Hindlimb muscle (tissue), 1 donor: ENCODE measurements at places on chromosomes 6 and 20.

- DNase-seq = no peak
These were observed 1.8 kb upstream of the FKBP1A start for GRCh38 chr20:1394686-1395085.

DNA sequence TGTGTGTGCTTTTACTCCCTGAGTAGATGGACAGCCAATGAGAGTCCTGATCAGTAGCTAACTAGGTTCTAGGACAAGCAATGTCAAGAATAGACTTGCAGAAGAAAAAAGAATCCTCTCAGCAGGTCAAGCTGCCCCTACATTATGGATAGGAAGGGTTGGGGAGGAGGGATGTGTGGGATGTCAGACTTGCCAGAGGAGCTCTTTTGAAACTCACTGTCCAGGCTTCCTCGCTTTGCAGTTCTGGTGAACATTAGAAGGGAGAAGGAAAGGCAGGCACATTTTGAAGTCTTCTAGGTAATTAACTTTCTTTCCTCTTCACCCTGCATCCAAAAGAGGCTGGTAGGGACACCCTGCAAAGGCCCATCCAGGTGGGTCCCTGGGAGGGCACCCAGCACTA is 48.7 kb downstream of the SYNE1 start:
- no peak for DNase-seq

DNA sequence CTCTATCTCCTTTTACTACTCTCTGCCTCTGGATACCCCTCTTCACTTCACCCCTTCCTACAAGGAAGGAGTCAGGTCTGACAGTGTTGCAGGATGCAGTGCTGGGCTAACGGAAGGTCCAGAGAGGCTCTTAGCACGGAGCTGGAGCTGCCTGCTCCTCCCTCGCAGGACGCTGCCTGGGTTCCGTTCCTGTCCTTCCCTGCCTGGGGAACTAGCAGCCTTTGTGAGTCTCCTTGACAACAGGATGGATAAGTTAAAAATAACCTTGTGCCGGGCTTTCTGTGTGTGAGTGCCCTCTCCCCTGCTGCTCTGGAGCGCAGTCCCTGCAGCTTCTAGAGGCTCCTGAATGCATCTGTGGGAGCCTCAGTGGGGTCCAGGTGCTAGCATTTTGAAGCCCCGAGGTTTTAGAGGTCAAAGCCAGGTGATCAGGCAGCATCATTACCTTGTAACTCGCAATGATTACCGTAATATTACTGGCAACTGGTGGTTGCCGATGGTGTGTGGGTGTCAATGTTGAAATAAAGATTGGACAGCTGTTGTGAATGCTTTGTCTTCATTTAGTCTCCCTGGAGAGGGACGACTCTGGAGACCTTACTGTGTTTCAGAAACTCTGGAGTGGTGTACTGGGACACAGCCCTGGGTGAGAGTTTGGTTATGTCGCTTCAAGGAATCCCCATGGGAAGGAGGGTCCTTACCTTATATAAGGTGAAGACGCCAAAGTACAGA is 44.4 kb downstream of the CDS2 start:
- peak; percentile 17 for DNase-seq

DNA sequence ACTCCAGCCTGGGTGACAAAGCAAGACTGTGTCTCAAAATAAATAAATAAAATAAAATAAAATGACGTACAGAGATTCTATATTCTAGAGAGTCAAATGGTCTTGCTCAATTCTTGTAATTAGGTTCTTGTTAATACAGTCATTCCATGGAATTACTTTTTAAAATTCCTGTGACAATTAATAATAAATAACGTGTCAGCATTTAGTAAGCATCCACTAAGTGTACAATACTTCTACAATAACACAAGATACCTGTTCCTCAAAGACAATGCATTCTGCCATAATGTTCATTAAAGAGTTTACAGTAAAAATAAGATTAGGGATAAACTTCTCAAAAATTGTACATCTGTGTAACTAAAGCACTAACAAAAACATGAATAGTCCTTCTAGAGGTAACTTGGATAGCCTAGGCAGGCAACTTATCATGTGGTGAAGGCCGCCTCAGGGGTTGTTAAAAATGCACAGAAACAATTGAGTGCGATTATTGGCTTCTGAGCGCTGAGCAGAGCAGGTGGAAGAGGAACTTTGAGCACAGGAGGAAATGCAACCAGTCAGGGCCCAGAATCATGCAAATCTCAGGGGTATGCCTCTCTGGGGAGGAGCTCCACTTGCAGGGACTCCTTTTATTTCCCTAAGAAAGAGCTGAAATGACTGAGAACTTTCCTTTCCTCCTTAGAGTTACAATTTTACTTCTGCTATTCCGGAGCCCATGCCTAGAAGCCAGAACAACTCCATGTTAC is 37.1 kb downstream of the QRSL1 start:
- DNase-seq = no peak

GRCh38 chr6:124512431-124512830 is 449.8 kb upstream of the RNF217 start:
- DNase-seq = no peak

DNA sequence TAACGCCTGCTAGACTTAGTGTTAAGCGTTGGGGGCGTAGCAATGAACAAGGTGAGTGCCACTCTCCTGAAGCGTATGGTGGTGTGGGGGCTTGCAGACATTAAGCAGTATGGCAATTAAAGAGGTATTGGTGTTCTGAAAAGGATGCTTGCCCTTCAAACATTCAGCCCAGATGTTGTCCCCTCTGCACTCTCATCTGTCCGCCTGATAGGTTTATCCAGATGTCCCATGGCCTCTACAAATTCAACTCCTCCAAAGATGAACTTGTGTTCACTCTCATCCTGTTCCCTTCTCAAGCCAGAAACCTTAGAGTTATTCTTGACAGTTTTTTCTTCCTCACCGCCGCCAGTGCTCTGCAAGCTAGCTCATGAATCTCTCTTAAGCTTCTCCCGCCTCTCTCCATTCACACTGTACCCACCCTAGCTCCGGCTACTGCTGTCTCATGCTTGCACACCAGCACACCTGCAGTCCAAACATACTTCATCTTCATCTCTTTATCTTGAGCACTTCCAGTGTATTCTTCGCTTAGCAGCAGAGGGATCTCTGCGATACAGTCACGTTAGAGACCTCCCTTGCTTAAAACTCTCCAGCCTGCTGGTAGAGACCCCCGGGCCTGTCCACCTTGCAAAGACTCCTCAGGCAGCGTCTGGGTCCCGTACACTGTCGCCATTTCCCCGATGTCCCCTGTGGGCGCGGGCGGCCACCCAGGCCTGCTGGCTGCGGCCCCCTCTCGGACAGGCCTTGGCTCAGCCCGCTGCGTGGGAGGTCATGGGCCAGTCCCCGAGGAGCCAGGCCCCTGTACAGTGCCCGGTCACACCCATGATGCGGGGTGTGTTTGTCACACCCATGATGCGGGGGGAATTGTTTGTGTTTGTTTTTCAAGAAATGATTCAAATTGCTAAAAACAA is 962 bp downstream of the DDX27 start:
- DNase-seq = no peak

GRCh38 chr6:139612135-139612465 is 237.7 kb upstream of the CITED2 start:
- no peak for DNase-seq

- DNase-seq = no peak
These were observed 37.5 kb upstream of the LCA5 start for GRCh38 chr6:79574630-79575225.

DNA sequence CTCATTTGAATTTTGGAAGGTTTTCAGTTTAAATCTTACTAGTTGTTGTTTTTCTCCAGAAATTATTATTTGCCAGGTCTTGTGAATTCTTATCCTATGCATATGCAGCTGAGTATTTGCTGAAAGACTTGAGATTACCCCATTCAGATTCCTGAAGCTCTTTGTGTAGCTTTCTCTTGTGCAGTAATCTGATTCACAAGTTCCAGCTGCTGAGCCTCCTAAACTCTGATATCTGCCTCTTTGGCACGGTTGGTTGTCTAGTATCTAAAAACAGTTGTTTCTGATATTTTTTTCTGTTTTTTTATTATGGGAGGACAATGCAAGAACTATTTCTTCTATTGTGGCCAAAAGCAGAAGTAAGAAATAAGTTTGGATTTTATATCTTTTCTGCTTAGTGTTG is 863.9 kb upstream of the MANEA start:
- DNase-seq = no peak

GRCh38 chr6:13528232-13528631 is 40.8 kb upstream of the GFOD1 start:
- DNase-seq = no peak

DNA sequence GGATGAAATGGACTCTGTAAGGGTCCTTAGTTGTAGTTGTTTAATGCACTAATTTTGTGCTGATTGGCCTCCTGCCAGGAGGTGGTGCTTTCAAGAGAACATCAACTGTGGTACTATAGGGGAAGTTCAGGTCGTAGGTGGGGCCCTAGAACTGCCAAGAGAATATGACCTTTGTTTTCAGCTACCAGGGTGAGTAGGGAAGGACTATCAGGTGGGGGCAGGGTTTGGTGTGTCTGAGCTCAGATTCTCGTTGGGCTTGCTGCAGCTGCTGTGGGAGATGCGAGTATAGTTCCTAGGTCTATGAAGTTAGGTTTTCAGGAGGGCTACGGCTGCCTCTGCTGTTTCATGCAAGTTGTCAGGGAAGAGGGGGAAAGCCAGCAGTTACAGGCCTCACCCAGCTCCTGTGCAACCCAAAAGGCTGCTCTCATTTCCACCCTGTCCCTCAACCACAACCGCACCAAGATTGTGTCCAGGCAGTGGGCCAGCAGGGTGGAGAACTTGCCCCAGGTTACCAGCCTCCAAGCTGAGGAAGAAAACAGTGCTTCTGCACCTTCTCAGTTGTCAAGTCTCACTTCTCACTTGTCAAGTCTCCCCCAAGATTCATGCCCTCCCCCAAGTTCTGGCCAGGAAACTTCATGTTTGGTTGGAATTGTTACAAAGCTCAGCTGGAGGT is 626.5 kb upstream of the MAP3K7 start:
- DNase-seq = peak; percentile 3

GRCh38 chr6:33620856-33621710 is at the start of gene ITPR3:
TSS of gene ITPR3 (plus strand) at chr6:33621322. CDS start at chr6:33621603, 281 bp downstream.
- DNase-seq = no peak

- DNase-seq = no peak
These were observed 249.3 kb downstream of the PRKN start for GRCh38 chr6:162478192-162478671.

- DNase-seq = no peak
These were observed 49.6 kb downstream of the SLC2A10 start for GRCh38 chr20:46758929-46759669.

- no peak for DNase-seq
These were observed 538.4 kb downstream of the HACE1 start for GRCh38 chr6:104321301-104321700.

DNA sequence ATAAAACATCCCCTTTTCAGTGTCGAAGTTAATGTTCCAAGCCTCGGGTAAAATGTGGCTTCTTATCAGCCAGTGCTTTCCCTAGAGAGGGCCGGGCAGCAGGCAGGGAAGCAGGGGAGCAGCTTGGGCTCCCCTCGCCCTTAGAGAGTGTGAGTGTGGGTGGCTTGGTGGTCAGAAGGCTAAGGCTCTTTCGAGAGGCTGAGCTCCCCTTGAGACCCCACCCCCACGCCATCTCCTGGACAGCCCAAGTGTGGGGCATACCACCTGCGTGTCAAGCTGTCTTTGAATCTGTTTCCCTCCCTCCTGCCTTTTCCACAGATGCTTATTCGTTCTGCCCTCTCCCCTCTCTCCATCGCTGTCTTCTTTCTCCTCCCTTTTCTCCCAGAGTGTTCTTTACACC is 95.1 kb upstream of the FOXP4 start:
- no peak for DNase-seq

DNA sequence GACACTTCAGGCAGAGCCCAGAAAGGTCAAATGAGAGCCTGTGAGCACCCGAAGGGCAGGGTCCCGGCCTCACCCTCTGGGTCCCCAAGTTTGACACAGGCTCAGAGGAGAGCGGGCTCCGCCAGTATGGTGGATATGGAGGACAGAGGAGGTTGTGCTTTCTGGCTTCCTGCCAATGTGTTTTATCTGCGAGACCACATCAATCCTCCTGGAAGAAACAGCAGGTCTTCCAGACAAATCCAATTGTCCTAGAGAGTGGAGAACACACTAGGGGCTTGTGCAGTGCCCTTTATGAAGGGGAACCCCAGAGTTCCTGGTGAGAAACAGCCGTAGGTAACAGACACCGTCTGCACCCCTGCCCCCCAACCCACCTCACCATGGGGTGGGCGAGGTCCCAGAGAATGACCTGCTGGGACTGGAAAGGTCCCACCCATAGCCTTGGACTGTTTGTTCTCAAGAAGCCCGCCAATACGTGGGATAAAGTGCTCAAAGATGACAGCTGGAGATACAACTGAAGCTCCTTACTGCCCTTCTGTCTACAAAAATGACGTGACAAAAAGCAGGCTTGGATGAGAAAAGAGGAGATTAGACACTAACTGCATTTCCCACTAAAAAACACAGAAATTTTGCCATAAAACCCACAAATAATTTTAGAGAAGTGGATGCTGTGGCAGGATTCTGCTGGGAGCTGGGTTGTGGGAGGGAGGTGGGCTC is 23.9 kb upstream of the SSTR4 start:
- no peak for DNase-seq

DNA sequence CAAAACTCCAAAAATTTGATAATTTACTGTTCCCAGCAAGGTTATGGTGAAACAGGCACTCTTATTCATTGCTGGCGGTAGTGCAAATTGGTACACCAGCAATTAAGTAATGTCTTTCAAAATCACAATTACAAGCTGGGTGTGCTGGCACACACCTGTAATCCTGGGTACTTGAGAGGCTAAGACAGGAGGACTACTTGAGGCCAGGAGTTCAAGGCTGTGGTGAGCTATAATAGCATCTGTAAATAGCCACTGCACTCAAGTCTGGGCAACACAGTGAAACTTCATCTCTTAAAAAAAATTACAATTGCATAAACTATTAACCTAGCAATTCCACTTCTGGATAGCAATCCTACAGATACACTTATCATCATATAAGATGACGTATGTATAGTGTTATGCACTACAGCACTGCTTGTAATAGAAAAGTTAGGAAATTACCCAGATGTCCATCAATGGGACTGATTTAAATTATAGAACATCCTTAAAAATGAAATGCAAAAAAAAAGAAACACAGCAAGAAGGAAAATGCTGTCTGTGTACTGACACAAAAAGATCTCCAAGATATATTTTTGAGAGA is 31.4 kb downstream of the NCOA6 start:
- no peak for DNase-seq

- peak; percentile 88 for DNase-seq
These were observed 21.3 kb downstream of the PRKN start for GRCh38 chr6:162706232-162706631.
